ENCODE measurements at places on chromosomes 1 and 21. TPM values are rescaled to one million over a fixed set of nuclear protein-coding genes. Genes with fewer than 3 reads are reported as not detected.

GRCh38 chr1:185663771-185664296, 70.4 kb upstream of the HMCN1 start:
- H3K27ac ChIP-seq, result no peak overlapping the region
- DNase-seq, result no peak
- peaks cover 3% of the 10 kb centered on the region for H3K4me1 ChIP-seq
- H3K36me3 ChIP-seq, result no peaks in the 10 kb centered on the region

DNA sequence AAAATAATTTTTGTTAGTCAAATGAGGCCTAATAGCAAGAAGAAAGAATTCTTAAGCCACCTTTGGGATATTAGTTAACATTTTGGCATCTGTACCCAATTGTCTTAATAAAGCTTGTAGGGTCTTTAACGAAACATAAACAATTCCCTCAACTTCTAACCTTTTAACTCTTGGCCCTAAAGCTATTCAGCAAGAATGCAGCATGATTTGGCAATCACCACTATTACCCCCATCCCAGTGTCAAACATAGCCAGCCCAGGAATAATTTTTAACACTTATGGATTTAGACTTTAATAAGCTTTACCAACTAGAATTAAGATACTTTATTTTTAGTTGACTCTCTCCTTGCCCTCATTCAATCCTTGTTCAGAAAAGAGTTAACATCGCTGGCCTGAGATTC, 2.5 kb upstream of the SLC16A4 start:
- no peaks in the 10 kb centered on the region for H3K4me1 ChIP-seq
- H3K36me3 ChIP-seq, result peaks cover 20% of the 10 kb centered on the region
- DNase-seq, result no peak
- H3K4me3 ChIP-seq, result no peak overlapping the region
- no peak overlapping the region for H3K27ac ChIP-seq

GRCh38 chr1:78408192-78408591, 82.6 kb upstream of the PTGFR start:
- DNase-seq, result no peak
- H3K27ac ChIP-seq, result no peak overlapping the region
- H3K27me3 ChIP-seq, result peaks cover 4% of the 10 kb centered on the region

GRCh38 chr1:116287341-116288200, 85.5 kb upstream of the ATP1A1 start:
- H3K27me3 ChIP-seq, result peaks cover 3% of the 10 kb centered on the region
- no peak overlapping the region for H3K27ac ChIP-seq
- H3K36me3 ChIP-seq, result no peaks in the 10 kb centered on the region
- H3K4me1 ChIP-seq, result peaks cover 2% of the 10 kb centered on the region

DNA sequence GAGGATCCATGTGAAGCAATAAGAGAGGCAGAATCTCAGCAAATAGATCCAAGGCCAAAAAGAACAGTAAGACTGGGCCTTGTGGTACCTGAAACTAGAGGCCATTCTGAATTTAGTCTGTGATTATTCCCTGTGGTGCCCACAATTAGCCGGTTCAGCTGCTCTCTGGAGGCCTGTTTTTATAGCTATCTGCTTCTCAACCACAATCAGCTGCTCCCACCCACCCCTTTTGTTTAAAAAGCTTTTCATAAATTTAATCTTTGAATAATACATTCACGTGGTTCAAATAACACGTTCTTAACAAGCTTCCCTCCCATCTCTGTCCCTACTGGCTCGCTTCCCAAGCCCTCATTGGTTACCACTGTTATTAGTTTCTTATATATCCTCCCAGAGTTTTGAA, 18.0 kb downstream of the UBE2T start:
- DNase-seq, result no peak
- no peak overlapping the region for H3K27ac ChIP-seq
- no peaks in the 10 kb centered on the region for H3K27me3 ChIP-seq
- peaks cover 3% of the 10 kb centered on the region for H3K4me1 ChIP-seq
- no peak overlapping the region for H3K4me3 ChIP-seq

DNA sequence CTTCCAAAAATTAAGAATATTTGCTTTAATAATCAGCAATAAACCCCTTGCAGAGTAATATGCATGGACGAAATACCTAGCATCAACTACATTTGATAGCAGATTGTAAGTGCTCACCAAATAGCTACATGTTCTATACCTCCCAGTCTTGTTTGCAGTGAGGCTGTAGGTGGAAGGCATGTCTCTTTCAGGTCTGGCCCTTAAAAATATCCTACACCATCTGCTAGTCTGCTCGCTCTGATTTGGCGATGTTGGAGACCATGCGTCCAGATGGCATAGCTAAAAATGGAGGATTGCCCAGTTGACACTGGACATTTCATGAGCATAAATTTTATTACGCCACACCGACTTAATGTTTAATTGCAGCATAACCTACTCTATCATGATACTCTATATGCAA, 47.1 kb downstream of the SSX2IP start:
- H3K27me3 ChIP-seq, result no peaks in the 10 kb centered on the region
- no peak for DNase-seq
- no peak overlapping the region for H3K4me3 ChIP-seq

DNA sequence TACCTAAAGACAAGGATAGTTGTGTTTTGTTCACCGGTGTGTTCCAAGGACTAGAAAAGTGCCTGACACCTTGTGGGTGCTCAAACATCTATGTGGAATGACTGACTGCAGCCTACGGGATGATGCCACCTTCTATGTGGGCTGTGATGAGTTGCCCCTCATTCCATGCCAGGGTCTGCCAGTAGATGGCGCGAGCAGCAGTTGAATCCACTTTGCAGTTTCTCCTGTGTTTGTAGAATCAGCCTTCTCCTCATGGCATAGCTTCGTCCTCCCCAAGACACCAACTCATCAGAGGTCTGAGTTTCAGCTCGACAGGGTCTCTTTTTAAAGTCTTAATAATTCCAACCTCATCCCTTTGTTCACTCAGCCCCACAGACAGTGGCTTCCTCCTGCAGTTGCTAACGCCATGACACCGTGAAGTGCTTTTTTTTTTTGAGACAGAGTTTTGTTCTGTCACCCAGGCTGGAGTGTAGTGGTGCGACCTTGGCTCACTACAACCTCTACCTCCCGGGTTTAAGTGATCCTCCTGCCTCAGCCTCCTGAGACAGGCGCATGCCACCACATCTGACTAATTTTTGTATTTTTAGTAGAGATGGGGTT, 133.7 kb downstream of the CAPN8 start:
- H3K4me1 ChIP-seq, result peaks cover 6% of the 10 kb centered on the region
- peak; percentile 81 for DNase-seq
- no peaks in the 10 kb centered on the region for H3K27me3 ChIP-seq
- no peaks in the 10 kb centered on the region for H3K36me3 ChIP-seq

DNA sequence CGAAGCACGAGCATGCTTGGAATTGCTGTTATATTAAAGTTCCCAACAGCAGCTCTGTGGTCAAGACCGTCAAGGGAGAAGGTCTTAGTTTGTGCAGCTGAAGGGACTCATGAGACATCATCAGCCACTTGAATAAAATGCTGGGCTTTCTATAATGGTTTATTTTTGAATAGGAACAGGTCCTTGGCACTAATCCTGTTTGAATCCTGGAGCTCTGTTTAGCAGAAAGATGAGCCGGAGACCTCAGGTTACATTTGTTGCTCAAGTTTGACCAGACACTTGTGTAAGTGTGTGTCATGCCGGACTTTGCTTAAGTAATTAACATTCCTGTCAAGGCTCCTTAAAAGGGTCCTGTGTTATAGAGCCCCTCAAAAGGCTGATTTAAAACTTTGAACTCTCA, 186.5 kb downstream of the ROR1 start:
- DNase-seq, result no peak
- H3K27ac ChIP-seq, result no peak overlapping the region
- H3K27me3 ChIP-seq, result peaks cover 7% of the 10 kb centered on the region
- no peak overlapping the region for H3K4me3 ChIP-seq
- H3K36me3 ChIP-seq, result no peaks in the 10 kb centered on the region
- no peaks in the 10 kb centered on the region for H3K4me1 ChIP-seq

DNA sequence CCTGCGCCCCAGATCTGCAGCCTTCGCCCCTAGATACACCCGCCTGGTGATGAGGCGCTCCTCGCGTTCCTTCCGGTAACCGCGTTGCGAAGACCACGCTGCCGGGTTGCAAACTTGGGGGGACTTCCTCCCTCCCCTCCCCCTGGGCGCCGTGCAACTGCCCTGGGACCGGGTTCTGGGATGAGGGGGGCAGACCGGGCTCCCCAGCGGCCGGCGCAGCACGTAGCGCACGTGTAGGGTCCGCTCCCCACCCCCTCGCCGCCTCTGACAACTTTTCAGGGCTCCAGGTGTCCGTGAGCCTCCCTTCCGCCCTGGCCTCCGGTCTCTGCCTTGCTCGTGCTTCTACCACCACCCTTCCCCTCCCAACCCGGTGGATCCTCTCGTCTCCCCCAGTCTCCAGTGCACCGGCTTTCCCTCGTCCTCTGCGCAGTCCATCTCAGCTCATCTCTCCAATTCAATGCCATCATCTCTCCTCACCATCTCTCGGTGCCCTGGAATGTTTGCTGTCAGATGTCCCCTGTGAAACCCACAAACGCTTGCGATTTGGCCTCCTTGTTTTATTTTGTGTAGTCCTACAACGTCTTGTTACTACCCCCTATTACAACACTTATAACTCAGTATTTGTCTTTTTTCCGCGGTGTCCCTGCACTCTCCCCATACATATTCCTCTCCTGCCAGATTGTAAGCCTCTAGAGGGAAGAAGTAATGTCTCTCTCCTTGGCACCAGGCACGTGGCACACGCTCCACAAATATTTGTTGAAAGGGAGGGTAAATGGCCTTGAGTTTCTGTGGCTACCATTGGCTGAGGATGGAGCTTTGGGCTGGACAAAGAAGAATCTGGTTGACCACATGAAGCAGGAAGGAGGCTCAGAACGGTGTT, 782 bp downstream of the PCAT6 start:
- H3K4me1 ChIP-seq, result peaks cover 25% of the 10 kb centered on the region
- DNase-seq, result peak; percentile 69
- peak overlapping the region; percentile 68 for H3K27ac ChIP-seq
- peaks cover 8% of the 10 kb centered on the region for H3K27me3 ChIP-seq
- H3K36me3 ChIP-seq, result peaks cover under 1% of the 10 kb centered on the region

GRCh38 chr1:22673486-22674409, 20.7 kb downstream of the C1QB start:
- no peak overlapping the region for H3K4me3 ChIP-seq
- no peaks in the 10 kb centered on the region for H3K4me1 ChIP-seq
- no peak overlapping the region for H3K27ac ChIP-seq
- DNase-seq, result peak; percentile 58

- H3K4me1 ChIP-seq, result no peaks in the 10 kb centered on the region
- H3K27ac ChIP-seq, result no peak overlapping the region
- DNase-seq, result no peak
- H3K27me3 ChIP-seq, result peaks cover 7% of the 10 kb centered on the region
- H3K4me3 ChIP-seq, result no peak overlapping the region
- no peaks in the 10 kb centered on the region for H3K36me3 ChIP-seq
These were observed 153.9 kb upstream of the GORAB start for GRCh38 chr1:170377896-170378634.

GRCh38 chr1:223831755-223832636, 13.8 kb downstream of the TP53BP2 start:
- peaks cover 29% of the 10 kb centered on the region for H3K4me1 ChIP-seq
- H3K36me3 ChIP-seq, result peaks cover 8% of the 10 kb centered on the region
- H3K27me3 ChIP-seq, result no peaks in the 10 kb centered on the region
- H3K4me3 ChIP-seq, result no peak overlapping the region

DNA sequence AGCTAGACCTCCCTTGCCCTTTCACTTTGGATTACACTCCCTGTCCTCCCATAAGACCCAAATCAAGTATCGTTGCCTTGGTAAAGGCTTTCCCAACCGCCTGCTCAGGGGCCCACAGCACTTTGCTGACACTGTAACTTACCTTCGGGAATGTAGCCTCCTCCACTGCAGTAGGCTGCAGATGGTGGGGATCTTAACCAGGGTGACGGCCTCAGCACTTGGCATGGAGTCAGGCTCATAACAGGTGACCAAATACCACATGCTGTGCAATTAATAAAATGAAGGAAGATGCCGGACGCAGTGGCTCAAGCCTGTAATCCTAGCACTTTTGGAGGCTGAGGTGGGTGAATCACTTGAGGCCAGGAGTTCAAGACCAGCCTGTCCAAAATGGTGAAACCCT, 88.7 kb upstream of the IRF2BP2 start:
- no peaks in the 10 kb centered on the region for H3K27me3 ChIP-seq
- H3K4me1 ChIP-seq, result peaks cover 6% of the 10 kb centered on the region
- H3K36me3 ChIP-seq, result no peaks in the 10 kb centered on the region
- H3K4me3 ChIP-seq, result no peak overlapping the region
- DNase-seq, result no peak

GRCh38 chr1:6497867-6498575, 6.6 kb upstream of the PLEKHG5 start:
- peaks cover 9% of the 10 kb centered on the region for H3K27me3 ChIP-seq
- DNase-seq, result no peak
- peak overlapping the region; percentile 58 for H3K4me3 ChIP-seq
- no peaks in the 10 kb centered on the region for H3K36me3 ChIP-seq
- H3K27ac ChIP-seq, result peak overlapping the region; percentile 19

DNA sequence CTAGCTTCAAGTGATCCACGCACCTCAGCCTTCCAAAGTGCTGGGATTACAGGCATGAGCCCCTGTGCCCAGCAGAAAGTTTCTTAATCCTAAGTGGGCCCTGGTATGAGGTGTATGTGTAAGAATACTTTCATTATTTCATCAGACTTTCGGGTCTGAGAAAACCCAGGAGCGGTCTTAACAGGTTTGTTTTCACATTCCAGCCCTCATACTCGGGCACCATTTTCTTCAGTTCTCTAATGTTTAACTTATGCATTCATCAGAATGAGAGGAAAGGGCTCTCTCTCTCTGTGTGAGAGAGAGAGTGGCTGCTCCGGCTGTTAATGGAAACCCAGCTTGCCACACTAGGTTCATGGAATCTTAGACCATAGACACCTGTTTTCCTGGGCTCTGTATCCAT, 4.2 kb upstream of the PADI1 start:
- H3K27me3 ChIP-seq, result peaks cover 10% of the 10 kb centered on the region
- H3K27ac ChIP-seq, result peak overlapping the region; percentile 57
- peaks cover 45% of the 10 kb centered on the region for H3K4me1 ChIP-seq
- peak; percentile 1 for DNase-seq

DNA sequence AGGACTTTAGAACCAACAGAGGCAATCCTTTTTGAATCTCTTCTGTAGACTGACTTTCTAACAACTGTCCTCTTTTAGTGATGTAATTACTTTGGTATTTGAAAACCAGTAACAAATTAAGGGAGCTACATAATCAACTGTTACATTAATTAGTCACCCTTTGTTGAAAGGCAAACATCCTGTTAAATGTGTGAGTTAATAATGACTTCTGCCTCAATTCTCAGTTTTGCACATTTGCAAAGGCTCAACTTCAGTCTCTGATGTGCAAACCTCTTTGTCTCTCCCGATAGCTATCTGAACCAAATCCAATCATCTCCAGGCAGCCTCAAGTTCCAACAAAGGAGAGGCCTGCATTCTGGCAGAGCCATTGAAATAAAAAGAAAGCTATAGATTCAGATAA, 135.4 kb upstream of the C8B start:
- peaks cover 2% of the 10 kb centered on the region for H3K27me3 ChIP-seq
- H3K27ac ChIP-seq, result no peak overlapping the region
- DNase-seq, result no peak
- no peaks in the 10 kb centered on the region for H3K36me3 ChIP-seq
- no peaks in the 10 kb centered on the region for H3K4me1 ChIP-seq
- H3K4me3 ChIP-seq, result no peak overlapping the region

ZC3H11A gene
- 112 TPM for total RNA-seq

DCST1 gene
- not detected for total RNA-seq

NIBAN1 gene
- 19.7 TPM for total RNA-seq

KRTAP26-1 gene
- not detected for total RNA-seq

GJA5 gene
- not detected for total RNA-seq

IRF6 gene
- total RNA-seq, result 0.14 TPM

RNU1-1 gene
- total RNA-seq, result 2,291 TPM

CAMK1G gene
- total RNA-seq, result 0.23 TPM

PLA2G2C gene
- total RNA-seq, result 0.43 TPM

AMY1C gene
- total RNA-seq, result not detected

C8B gene
- total RNA-seq, result not detected

RSPO1 gene
- not detected for total RNA-seq

CHI3L2 gene
- total RNA-seq, result 12.7 TPM

MAN1A2 gene
- 20.4 TPM for total RNA-seq

Measured in activated CD4-positive, alpha-beta T cell treated with anti-CD3 and anti-CD28 coated beads for 36 hours (primary cell).